Immature natural killer cell (primary cell): ENCODE measurements at places on chromosomes 4 and X. TPM values are rescaled to one million over a fixed set of nuclear protein-coding genes. Genes with fewer than 3 reads are reported as not detected.

DNA sequence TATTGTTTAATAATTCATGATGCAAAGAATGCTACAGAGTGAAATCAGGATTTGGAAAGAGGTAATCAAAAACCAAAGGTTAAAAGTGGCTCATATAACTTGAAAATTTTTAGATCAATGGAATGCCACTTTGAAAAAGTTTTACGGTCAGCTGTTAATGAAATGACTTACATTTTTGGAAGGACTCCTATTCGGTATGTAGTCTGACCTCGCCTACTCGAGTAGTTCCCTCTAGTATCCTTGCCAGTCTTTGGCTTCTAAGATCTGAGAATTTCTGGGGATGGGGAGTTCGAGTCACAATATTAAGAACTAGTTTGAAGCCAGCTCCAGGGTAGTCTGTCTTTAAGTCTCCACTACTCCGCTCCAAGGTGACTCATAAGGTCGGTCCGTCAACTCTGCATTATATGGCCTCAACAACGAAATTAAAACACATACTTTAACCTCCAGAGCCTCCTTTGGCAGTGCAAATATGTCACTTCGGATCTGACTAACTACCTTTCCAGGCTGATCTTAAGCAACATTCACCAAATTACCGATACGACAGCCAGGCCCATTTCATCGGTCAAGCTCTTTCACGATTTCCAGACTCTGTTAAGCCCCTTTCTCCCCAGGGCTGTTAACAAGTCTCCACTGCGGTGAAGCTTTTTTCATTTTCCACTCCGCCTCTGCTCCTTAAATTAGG is 733 bp upstream of the NAA15 start:
- peaks cover 3% of the 10 kb centered on the region for H3K36me3 ChIP-seq
- H3K4me3 ChIP-seq, result peak overlapping the region; percentile 99
- H3K4me1 ChIP-seq, result peaks cover 69% of the 10 kb centered on the region
- peaks cover 17% of the 10 kb centered on the region for H3K27me3 ChIP-seq
- no peak for DNase-seq

- no peak for DNase-seq
- H3K36me3 ChIP-seq, result no peaks in the 10 kb centered on the region
- no peaks in the 10 kb centered on the region for H3K4me1 ChIP-seq
- no peak overlapping the region for H3K27ac ChIP-seq
- peaks cover 2% of the 10 kb centered on the region for H3K27me3 ChIP-seq
- no peak overlapping the region for H3K4me3 ChIP-seq
Measured at GRCh38 chrX:39912126-39912525, 185.6 kb downstream of the BCOR start.

The TLR10 gene
- 4.5 TPM for polyA plus RNA-seq

DNA sequence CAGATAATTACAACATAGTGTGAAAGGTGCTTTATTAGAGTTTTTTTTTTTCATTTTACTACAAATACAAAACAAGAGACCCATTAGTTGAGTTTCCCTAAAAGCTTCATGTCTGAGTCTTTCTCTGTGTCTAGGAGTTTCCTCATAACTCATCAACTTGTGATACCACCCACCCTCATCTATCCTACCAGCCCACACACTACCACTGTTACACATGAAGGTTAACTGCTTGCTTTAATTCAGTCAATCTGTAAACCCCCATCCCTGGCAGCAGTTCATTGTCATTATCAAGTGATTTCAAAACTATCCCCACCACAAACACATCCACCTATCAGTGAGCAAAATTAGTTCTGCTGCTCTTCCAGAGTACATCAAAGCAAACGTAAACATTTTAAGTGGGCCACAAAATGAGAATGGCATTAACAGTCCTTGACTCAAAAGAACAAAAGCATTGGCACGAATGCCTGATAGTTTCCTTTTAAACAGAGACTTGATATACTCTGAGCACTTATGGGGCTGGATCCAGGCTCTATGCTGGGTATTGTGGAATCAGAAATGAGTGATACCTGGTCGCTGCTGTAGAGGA is 331.6 kb upstream of the FAM241A start:
- no peak for DNase-seq
- H3K4me3 ChIP-seq, result no peak overlapping the region
- no peaks in the 10 kb centered on the region for H3K27me3 ChIP-seq
- no peak overlapping the region for H3K27ac ChIP-seq
- no peaks in the 10 kb centered on the region for H3K36me3 ChIP-seq

The SERPINA7 gene
- not detected for polyA plus RNA-seq

- H3K36me3 ChIP-seq, result no peaks in the 10 kb centered on the region
- no peaks in the 10 kb centered on the region for H3K4me1 ChIP-seq
- H3K4me3 ChIP-seq, result no peak overlapping the region
- no peak overlapping the region for H3K27ac ChIP-seq
- DNase-seq, result no peak
- H3K27me3 ChIP-seq, result peaks cover 1% of the 10 kb centered on the region
Measured at GRCh38 chr4:150240011-150240410, 161.8 kb downstream of the DCLK2 start.

GRCh38 chr4:149095811-149096210 is 653.6 kb upstream of the NR3C2 start:
- H3K36me3 ChIP-seq, result no peaks in the 10 kb centered on the region
- DNase-seq, result no peak
- H3K4me3 ChIP-seq, result no peak overlapping the region

The AGA gene
- 34.6 TPM for polyA plus RNA-seq

DNA sequence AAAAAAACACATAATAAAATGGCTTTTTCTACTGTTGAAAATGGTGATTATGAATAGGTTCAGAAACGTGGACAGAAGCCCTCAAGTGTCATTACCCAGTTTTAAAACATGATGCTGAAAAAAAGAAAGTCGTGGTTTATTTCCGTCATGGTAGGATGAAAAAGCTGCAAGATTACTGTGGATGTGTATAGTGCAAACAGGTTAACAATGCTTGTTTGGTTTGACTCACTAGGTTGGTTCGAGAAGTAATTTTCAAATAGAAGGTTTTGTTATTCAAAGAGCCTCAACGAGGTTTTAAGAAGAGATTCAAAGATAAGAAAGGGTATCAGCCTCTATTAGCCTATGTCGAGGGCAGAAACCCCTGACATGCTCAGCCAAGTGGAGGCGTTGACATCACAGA is 2.5 kb upstream of the RXFP1 start:
- H3K27me3 ChIP-seq, result no peaks in the 10 kb centered on the region
- no peak overlapping the region for H3K4me3 ChIP-seq
- no peak overlapping the region for H3K27ac ChIP-seq
- no peaks in the 10 kb centered on the region for H3K4me1 ChIP-seq

The MAGEB2 gene
- polyA plus RNA-seq, result not detected

The RAB33A gene
- polyA plus RNA-seq, result 20.9 TPM

- H3K36me3 ChIP-seq, result no peaks in the 10 kb centered on the region
- no peak overlapping the region for H3K27ac ChIP-seq
- H3K4me1 ChIP-seq, result no peaks in the 10 kb centered on the region
- no peak overlapping the region for H3K4me3 ChIP-seq
Measured at GRCh38 chr4:183860119-183860518, 45.0 kb upstream of the STOX2 start.

GRCh38 chrX:134407065-134407376 is 52.9 kb upstream of the HPRT1 start:
- H3K4me1 ChIP-seq, result peaks cover 3% of the 10 kb centered on the region
- H3K36me3 ChIP-seq, result peaks cover 4% of the 10 kb centered on the region

DNA sequence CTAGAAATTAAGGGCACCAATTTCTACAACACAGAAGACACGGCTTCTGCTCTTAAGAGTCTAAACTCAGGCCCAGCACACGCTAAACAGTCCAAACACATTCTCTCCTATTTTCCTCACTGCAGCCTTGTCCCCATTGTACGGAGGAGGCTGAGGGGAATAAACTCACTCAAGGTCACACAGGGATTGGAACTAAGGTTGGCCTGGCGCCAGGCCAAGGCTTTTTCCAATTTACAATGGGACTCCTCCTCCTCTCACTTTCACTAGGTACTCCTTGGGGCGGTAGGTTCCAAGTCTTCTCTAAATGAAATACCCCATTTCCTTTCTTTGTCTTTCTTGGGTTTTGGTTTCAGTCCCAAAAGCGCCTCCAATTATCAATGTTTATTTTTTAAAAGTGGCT is 48.7 kb upstream of the CRMP1 start:
- no peak overlapping the region for H3K27ac ChIP-seq
- H3K36me3 ChIP-seq, result no peaks in the 10 kb centered on the region
- no peak overlapping the region for H3K4me3 ChIP-seq
- no peaks in the 10 kb centered on the region for H3K4me1 ChIP-seq
- DNase-seq, result no peak
- H3K27me3 ChIP-seq, result peaks cover 4% of the 10 kb centered on the region

GRCh38 chr4:24995346-24995919 is 35.3 kb downstream of the LGI2 start:
- no peak for DNase-seq
- no peak overlapping the region for H3K27ac ChIP-seq
- H3K4me3 ChIP-seq, result no peak overlapping the region
- peaks cover 2% of the 10 kb centered on the region for H3K27me3 ChIP-seq
- peaks cover 20% of the 10 kb centered on the region for H3K4me1 ChIP-seq

The NAP1L2 gene
- polyA plus RNA-seq, result 2.4 TPM

DNA sequence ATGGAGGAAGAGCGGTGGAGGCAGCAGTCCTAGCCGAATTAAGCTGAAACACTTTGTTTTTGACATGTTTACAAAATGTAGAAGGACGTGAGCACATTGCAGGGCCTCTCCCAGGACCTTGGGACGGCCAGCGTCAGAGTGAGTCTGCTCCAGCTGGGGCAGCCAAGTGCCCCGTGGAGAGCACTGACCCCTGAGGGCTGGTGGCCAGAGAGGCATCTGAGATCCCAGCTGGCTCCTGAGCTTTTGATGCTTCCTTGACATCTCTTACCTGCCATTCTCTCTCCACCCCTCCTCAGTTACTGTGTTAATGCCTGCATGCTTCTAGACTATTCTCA is 24.7 kb downstream of the NAT8L start:
- no peak overlapping the region for H3K27ac ChIP-seq
- H3K4me3 ChIP-seq, result no peak overlapping the region
- peaks cover 3% of the 10 kb centered on the region for H3K36me3 ChIP-seq
- DNase-seq, result no peak

GRCh38 chr4:88225232-88226105 is 58.9 kb downstream of the PPM1K start:
- DNase-seq, result no peak
- no peak overlapping the region for H3K4me3 ChIP-seq
- no peaks in the 10 kb centered on the region for H3K27me3 ChIP-seq
- no peaks in the 10 kb centered on the region for H3K36me3 ChIP-seq
- H3K4me1 ChIP-seq, result no peaks in the 10 kb centered on the region

GRCh38 chr4:94430406-94430805 is 21.3 kb upstream of the PDLIM5 start:
- no peak overlapping the region for H3K27ac ChIP-seq
- H3K4me3 ChIP-seq, result no peak overlapping the region
- H3K4me1 ChIP-seq, result no peaks in the 10 kb centered on the region
- peaks cover 5% of the 10 kb centered on the region for H3K27me3 ChIP-seq
- H3K36me3 ChIP-seq, result no peaks in the 10 kb centered on the region

DNA sequence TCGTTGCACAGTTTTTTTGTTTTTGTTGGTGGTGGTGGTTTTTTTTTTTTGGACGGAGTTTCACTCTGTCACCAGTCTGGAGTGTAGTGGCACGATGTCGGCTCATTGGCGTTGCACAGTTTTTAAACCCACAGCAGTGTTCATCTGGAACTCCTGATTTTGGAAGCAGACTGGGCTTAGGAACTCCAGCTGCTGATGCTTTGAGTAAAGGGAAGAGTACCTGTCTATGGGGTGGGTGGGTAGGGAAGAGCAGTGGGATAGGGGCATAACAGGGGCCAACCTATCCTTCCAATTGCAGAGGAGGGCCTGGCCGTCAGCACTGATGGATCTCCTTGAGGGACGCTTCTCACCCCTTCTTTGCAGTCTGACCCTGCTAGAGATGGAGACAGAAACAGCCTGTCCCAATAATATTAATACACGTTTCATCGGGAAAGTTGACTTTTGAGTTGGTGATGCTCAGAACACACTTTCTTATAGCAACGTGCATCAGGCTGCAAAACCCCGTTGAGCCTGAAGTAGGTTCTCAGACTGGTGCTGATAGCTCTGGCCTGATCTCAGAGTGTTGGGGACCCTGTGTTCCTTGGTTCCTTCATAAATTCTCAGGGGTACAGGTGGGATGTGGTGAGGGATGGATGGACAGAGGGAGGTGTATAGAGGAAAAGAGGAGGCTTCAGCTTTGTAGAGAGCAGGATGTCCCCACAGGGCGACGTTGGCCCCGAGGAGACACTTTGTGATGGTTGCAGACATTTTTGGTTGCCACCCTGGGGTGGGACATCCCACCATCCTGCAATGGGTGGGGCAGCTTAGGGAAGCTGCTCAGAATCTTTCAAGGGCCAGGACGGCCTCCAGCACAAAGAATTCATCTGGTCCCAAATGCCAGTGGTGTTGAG is 2.3 kb downstream of the CD99 start:
- H3K27me3 ChIP-seq, result peaks cover 2% of the 10 kb centered on the region
- peaks cover 67% of the 10 kb centered on the region for H3K4me1 ChIP-seq
- no peaks in the 10 kb centered on the region for H3K36me3 ChIP-seq
- H3K4me3 ChIP-seq, result peak overlapping the region; percentile 98
- DNase-seq, result peak; percentile 35

DNA sequence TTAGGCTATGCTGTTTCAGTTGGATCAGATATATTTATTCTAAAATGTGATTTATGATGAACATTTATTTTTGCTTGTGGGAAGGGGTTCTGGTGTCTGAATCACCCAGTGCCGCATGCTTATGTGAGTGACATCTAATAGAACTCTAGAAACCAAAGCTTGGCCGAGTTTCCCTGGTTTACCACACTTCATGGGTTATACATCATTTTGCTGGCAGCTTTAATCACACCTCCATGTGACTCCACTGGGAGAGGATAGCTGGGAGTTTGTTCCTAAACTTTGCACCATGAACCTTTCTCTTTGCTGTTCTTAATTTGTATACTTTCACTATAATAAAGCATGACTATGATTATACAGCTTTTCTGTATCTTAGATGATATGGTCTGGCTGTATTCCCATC is 382.9 kb downstream of the INPP4B start:
- no peak overlapping the region for H3K27ac ChIP-seq
- no peak overlapping the region for H3K4me3 ChIP-seq
- H3K4me1 ChIP-seq, result peaks cover 16% of the 10 kb centered on the region
- no peaks in the 10 kb centered on the region for H3K36me3 ChIP-seq
- no peaks in the 10 kb centered on the region for H3K27me3 ChIP-seq

DNA sequence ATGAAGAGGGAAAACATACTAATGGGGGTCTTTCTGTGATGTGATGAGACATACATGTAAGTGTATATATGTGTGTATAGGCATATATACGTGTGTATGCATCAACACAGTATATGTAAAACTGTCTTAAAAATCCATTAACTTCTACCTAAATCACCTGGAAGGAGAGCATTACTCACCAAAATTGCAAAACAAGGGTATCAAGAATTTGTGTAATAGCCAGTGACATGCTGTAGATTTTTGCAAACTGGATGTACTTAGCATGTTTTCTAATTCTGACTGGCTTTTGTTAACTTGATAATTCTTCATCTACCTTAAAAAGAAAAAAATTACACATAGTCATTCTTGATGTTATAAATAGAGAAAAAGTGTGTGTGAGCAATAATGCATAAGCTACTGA is 104.7 kb downstream of the PRRG1 start:
- H3K4me1 ChIP-seq, result no peaks in the 10 kb centered on the region
- H3K27me3 ChIP-seq, result peaks cover 5% of the 10 kb centered on the region
- H3K27ac ChIP-seq, result no peak overlapping the region
- H3K36me3 ChIP-seq, result no peaks in the 10 kb centered on the region
- no peak for DNase-seq
- H3K4me3 ChIP-seq, result no peak overlapping the region

- H3K4me3 ChIP-seq, result no peak overlapping the region
- H3K4me1 ChIP-seq, result peaks cover 10% of the 10 kb centered on the region
- DNase-seq, result no peak
- no peaks in the 10 kb centered on the region for H3K36me3 ChIP-seq
- H3K27ac ChIP-seq, result no peak overlapping the region
Measured at GRCh38 chr4:26126143-26126718, 194.6 kb upstream of the RBPJ start.

The MSX1 gene
- 0.19 TPM for polyA plus RNA-seq
